ENCODE measurements at places on chromosomes 16 and 17. TPM values are rescaled to one million over a fixed set of nuclear protein-coding genes. Genes with fewer than 3 reads are reported as not detected.

The CRISPLD2 gene
- total RNA-seq, result 7.9 TPM

The TNS4 gene
- not detected for total RNA-seq

The USP31 gene
- total RNA-seq, result 5.9 TPM

GRCh38 chr16:23229714-23230113, 47.2 kb downstream of the SCNN1G start:
- DNase-seq, result no peak

- no peak for DNase-seq
Observed at GRCh38 chr16:81165411-81166097, 69.4 kb upstream of the GCSH start.
